NT2/D1 (cell line): ENCODE measurements at places on chromosomes 2 and 18.
A peak's percentile ranks its signal among the peaks of the same experiment; 100 is the strongest.

DNA sequence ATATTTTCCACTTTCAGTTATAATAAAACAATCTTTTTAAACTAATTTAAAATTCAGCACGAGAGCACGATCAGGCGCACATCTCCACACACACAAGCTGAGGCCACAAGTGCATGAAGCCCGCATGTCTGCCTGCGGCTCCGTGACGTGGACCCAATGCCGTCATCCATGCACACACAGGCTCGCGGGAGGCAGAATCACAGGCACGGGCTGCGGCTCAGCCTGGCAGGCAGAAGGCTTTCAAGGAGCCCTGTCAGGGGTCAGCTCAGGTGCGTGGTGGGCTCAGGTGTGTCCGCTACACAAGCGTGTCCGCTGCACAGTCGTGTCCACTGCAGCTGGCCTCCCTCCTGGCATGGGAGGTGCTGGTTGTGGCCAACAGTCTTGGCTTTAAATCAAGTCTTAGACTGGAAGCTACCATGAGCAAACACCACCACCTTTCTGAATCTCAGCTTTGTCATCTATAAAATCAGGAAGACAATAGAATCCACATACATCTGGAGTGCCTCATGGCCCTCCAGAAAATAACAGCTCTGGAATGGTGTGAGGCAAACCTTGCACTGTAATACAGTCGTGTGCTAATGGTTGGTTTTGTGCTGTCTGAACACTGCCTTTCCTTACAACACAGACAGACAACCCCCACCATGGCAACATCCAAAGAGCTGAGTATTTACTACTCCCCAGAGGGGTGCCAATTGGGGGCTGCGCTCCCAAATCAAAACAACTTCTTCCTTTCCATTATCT lies 210.1 kb downstream of the NDUFA10 start:
- no peak for DNase-seq

GRCh38 chr2:233699424-233700027 lies 6.8 kb downstream of the UGT1A6 start:
- no peak for DNase-seq

DNA sequence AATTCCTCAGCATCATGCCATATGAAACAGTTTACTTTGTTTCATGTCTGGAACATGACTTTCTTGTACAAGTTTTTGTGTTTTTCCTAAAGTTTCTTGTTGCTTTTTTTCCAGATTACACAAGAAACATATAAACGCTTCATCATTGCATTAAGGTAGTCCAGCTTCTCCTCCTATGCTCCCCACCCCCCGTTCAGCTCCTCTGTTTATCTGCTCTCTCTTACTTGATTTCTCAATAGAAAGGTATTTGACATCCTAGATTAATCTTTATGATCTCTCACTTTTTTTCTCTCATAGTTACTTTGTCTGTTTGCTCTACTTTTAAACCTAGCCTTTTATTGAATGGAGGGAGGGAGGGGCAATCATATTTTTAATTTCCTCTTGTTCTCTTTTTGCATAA lies 25.4 kb downstream of the SLC40A1 start:
- DNase-seq: no peak

- no peak for DNase-seq
These were observed 68.4 kb downstream of the FAM210A start for GRCh38 chr18:13657974-13658373.

DNA sequence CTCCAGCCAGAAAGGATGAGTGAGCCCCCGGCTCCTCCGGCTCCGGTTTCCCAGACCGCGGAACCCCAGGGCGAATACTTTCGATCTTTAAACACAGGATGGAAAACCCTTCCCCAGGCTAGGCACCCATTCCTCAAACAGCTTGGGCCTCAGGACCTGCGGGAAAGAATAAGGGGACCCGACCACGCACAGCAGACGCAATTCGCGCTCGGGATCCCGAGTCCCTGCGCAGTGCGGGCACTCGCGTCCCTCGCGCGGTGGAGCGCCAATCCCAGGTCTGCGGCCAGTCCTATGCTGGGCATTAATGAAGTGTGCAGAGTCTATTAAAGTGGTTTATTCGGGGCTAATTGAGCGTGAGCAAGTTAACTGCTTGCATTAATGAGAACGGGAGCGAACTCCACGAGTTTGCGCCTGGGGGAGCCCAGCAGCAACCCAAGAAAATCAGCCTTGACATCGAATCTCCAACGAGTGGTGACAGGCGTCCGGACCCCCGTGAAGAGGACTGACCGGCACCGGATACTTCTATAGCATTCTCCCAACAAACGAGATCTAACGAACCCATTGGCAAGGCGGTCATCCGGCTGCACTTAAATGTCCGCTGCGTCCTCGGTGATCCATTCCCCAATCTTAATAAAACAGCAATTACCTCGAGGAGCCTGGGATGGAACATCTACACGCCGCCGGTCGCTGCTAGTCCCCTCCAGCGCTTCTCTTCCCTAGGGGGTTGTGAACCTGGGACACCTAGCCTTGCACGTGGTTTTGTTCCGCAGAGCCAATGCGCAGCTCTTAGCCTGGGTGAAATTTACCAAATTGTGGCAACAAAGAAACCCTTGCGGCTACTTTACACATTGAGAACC lies 1.6 kb downstream of the OSR1 start:
- no peak for DNase-seq

DNA sequence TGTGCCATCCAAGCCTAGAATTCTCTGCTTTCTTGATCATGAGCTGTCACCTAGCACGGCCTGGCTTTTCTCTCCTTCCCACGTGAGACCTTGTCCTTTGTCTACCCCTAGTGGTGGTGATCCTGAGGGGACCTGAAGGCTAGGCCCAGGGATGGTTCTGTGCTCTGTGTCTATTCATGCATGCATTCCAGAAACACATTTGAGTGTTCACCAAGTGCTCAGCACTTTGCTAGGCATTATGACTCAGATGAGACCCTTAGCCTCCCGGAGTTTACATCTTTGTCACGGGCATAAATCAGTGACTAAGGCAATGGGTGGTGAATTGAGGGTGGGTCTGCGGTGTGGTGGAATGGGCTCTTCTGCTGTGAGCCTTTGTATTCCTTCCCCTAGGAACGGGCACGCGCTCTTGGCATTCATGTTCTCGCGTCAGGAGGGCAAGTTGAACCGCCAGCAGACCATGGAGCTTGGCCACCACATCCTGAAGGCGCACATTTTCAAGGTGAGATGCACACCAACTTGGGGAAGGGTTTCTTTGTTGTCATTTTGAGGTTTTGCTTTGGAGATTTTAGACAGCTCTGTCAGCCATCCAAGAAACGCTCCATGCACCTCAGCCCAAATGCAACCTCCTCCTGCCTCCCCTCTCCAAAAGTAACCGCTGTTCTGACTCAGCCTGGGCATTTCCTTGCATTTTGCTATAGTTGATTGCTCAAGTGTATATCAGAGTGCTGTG lies 100.9 kb downstream of the WDSUB1 start:
- no peak for DNase-seq

DNA sequence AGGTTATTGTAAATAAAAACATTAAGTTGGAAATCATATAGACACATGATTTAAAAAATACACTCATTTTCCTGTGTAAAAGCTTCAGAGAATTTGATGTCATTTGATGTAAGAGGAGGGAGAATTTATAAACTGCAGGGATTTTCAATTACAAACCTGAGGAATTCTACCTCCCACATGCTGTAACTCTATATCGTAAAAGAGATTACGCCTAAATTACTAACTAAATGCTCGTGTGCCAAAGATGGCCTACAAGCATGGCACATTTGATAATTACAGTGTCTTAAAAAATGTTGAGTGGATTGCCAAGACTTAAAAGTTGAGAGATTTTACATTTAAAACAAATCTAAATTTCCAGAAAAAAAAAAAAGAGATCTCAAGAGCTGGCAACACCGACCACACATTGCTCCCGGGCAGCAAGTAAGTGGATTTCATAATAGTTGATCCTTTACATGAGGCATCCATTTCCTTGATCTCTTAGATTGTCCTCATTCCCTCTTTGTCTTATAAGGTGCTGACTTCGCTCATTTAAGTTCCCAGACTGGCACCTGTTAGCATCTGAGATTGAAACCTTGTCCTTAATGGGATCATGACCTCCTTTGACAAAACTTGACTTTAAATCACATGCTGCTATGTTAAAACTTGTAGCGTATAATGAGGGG lies 840.3 kb upstream of the ZEB2 start:
- no peak for DNase-seq

DNA sequence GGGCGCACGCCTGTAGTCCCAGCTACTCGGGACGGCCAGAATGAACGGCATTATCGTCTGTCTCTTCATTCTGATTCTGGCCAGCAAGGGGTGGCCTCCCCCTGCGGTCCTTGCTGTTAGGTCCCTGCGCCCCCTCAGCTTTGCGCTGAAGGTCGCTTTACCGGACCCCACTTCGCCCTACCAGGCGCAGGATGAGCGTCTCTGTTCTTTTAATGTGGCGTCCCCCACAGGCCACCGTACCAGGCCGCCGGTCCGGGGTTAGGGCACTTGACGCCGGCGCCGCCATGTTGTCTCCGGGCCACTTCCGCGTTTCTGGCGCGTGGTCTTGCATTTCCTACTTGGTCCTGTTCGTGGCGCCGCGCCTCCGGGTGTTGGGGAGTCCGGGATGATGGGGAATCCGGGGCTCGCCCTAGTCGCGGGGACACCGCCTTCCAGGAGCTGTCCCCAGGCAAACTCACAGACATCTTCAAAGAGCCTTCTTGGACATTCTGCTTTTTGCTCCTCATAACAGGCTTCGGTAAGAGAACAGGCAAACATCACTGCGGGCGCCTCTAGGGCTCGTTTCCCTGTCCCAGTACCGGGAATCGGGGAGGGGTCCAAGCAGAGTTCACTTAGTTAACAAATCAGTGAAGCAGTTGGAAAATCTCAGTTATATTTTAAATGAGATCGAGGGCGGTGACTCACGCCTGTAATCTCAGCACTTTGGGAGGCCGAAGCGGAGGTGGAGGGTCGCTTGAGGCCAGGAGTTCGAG lies 8.5 kb upstream of the NARS1 start:
- DNase-seq: peak; percentile 77

DNA sequence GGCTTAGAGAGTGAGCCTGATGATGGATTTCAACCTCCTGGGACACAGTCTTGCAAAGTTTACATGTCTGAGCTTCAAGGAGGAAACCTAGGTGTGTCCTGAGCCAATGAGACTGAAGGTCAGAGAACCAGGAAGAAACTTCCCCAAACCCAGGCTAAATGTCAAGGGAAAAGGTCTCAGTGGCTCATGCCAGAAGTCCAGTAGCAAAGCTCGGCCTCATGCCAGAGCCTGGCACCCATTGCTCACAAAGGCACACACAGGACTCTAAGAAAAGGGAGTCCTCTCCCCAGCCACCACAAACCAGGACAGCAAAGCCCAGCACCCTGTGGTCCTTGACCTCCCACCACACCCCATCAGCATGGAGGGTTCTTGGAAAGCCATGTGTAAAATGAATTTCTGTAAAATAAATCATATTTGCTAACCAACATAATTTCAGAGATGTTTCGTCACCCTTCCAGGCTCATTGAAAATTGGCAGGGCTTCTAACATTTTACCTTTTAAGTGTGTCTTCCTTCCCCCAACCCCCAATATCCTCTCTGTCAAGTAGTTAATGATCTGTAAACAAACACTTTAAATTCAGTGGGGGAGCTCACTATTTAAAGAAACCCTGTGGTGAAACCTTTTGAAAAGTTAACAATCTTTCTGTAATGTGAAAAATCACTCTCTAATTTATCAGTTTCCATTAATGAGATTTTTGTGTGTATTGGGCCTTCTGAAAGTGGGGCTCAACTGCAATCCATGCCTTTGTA lies 77.1 kb downstream of the BCL11A start:
- no peak for DNase-seq

GRCh38 chr2:235598532-235599531 lies 105.0 kb downstream of the AGAP1 start:
- no peak for DNase-seq

- no peak for DNase-seq
These were observed 254.0 kb upstream of the RBMS1 start for GRCh38 chr2:160747501-160748170.

DNA sequence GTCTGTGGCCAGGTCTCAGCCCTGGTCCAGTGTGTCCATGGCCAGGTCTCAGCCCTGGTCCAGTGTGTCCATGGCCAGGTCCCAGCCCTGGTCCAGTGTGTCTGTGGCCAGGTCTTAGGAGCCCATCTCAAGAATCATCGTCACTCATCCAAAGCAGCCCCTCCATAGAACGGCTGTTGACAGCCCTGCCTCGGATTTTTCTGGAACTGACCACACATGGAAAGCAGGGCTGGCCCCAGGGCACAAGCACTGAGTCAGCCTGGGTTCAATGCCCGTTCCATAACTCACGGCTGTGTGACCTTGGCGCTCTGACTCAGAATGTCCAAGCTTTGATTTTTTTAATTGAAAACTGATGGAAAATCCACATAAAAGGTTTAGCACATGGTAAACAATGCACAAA lies 59.9 kb upstream of the SNTG2 start:
- no peak for DNase-seq

DNA sequence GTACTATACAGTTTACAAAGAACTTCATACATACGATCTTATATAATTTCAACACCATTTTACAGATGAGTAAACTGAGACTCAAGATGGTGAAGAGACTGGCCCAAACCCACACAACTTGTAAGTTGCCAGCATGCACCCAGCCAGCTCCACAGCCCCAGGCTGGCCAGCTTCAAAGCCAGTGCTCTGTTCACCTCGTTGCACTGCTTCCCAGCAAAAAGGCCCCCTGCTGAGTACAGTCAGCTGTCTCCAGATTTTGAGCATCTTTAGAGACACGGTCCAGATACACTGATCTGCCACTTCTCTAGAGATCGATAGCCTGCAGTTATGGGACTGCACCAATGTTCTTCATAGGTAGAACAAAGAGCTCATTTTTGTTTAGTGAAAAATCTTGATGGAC lies 257.2 kb upstream of the CHAC2 start:
- DNase-seq: no peak

DNA sequence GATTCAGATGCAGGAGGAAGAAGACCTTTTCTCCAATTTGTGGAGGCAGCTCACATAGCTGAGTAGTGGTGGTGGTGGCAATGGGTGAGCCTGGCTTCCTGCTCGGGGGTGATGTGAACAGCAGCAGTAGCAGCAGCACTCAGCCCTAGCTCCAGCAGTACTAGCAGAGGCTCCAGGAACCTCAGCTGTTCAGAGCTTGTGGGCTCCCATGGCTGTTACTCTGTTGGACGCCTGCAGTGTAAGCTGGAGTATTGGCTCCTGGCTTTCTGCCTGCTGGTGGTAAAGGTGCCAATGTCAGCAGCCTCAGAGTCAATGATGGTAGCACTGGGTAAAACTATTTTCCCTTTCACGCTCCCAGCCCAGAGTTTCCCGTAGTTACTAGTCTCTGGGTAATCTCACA lies 3.1 kb upstream of the SEH1L start:
- DNase-seq: no peak

DNA sequence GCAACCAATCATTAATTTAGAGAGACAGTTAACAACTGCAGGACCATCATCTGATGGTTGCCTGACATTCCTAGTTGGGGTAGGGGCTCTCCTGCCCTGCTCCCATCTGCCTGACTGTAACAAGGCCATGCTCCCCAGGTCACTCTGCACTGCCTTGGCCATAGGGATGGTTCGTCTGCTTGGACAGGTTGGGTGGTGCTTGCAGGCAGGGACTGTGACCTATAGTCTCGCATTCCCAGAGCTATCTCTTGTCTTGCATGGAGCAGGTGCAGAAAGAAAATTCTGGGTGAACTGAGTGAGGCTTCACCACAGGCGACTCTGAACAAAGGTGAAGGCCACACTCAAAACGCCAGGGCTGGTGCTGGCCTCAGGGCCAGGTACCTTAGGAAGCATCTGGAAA lies 64.7 kb downstream of the EMILIN2 start:
- no peak for DNase-seq
